Renal cortex interstitium (tissue), 15 donors: ENCODE measurements at places on chromosomes 11 and 22.

GRCh38 chr11:88174709-88175568, at the start of gene RAB38:
Gene RAB38, minus strand, starts transcription at chr11:88175443. Its CDS starts 59 bp downstream, at chr11:88175384.
- no peak for DNase-seq

- no peak for DNase-seq
Measured at GRCh38 chr11:129922674-129923073, 27.3 kb upstream of the NFRKB start.

DNA sequence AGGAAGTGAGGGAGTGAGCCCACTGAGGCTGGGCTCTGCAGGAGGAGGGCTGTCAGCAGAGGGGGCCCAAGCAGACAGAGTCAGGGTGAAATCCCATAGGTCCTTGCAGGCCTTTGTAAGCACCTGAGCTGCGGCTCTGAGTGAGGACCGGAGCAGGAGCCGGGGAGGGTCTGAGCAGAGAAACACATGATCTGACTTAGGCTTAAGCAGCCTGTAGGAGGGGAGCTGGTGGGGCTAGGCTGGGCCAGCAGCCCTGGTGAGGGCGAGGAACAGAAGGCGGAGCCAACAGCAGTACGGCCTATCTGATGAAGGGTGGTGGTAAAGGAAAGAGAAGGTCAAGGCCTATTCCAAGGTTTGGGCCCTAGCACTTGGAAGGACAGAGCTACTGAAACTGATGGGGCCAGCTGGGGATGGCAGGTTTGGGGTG, 26.9 kb upstream of the CBX7 start:
- DNase-seq = no peak

- no peak for DNase-seq
Measured at GRCh38 chr11:67671211-67671520, 3.3 kb downstream of the ALDH3B2 start.

GRCh38 chr22:21745948-21746347, 10.4 kb upstream of the YPEL1 start:
- DNase-seq = no peak
